ENCODE measurements at places on chromosomes 16 and 17. TPM values are rescaled to one million over a fixed set of nuclear protein-coding genes. Genes with fewer than 3 reads are reported as not detected.
A peak's percentile ranks its signal among the peaks of the same experiment; 100 is the strongest.

DNA sequence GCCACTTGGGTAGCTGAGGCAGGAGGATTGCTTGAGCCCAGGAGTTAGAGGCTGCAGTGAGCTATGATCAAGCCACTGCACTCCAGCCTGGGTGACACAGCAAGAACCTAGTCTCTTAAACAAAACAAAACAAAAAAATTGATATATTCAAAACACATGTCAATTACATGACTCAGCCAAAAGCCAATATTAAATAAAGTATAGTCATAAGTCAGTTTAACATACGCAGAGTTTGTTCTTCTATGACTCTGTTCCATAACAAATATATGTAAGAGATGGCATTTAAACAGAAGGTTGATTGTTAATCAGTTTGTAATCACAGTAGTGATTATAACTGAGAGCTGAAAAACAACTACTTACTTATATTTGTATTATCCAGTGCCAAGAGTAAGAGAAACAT, 106.5 kb downstream of the CDH8 start:
- DNase-seq: peak; percentile 6

GRCh38 chr16:8990445-8990844, 26.7 kb upstream of the USP7 start:
- no peak for DNase-seq

DNA sequence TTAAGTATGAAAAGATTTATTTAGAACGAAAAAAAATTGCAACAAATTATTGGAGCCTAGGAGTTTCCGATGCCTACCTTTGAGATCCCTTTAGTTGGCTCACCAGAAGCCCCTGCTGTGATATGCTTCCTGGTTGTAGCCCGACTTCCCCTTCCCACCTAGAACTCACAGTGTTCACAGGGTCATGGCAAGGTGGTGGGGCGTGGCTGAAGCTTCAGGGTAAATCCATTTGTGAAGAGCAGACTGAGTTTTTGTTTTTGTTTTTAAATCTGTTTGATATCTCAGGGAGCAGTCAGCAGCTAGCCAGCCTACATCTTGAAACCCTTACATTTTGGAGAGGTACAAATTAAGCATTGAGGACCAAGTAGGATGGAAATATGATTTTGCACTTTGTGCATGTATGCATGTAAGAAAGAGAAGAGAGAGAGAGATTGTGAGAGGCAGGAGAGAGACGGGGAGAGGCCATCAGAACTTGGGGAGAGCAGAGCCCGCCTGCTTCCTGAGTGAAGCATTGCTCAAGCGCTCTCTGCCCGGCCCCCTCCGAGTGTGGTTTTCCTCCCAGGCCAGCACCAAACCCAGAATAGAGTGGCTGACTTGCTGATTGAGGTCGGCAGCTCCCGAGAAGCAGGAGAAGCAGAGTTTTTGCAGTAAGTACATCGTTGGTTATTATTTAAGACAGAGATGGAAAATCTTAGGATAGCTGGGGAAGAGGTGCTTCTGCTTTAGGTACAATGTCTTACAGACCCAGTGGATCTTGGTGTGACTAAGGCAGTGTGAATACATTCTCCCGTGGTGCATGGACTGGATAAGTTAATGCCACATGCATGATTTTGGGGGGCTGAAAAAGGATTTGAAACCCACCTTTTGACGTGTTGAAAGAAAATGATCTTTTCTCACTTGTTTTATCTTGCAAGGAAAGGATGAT, 64.2 kb downstream of the SPECC1 start:
- DNase-seq: no peak

- DNase-seq: no peak
Measured at GRCh38 chr17:75114552-75115314, 5.0 kb downstream of the ARMC7 start.

The CACNA1G gene
- not detected for total RNA-seq

The KLHL10 gene
- total RNA-seq: not detected
